ENCODE measurements at places on chromosomes 12 and 14. TPM values are rescaled to one million over a fixed set of nuclear protein-coding genes. Genes with fewer than 3 reads are reported as not detected.

GRCh38 chr14:38217553-38217952 lies 9.8 kb downstream of the SSTR1 start:
- no peaks in the 10 kb centered on the region for H3K27me3 ChIP-seq
- no peak overlapping the region for H3K4me3 ChIP-seq
- H3K27ac ChIP-seq: no peak overlapping the region
- no peaks in the 10 kb centered on the region for H3K36me3 ChIP-seq

GLIPR1L2 gene
- total RNA-seq: not detected

ASPG gene
- total RNA-seq: not detected

GRCh38 chr12:116703214-116703795 lies 34.6 kb downstream of the SPRING1 start:
- H3K4me3 ChIP-seq: no peak overlapping the region
- no peak overlapping the region for H3K27ac ChIP-seq
- no peaks in the 10 kb centered on the region for H3K27me3 ChIP-seq
- DNase-seq: peak; percentile 55
- no peaks in the 10 kb centered on the region for H3K36me3 ChIP-seq

CEP170B gene
- 3.6 TPM for total RNA-seq

DNA sequence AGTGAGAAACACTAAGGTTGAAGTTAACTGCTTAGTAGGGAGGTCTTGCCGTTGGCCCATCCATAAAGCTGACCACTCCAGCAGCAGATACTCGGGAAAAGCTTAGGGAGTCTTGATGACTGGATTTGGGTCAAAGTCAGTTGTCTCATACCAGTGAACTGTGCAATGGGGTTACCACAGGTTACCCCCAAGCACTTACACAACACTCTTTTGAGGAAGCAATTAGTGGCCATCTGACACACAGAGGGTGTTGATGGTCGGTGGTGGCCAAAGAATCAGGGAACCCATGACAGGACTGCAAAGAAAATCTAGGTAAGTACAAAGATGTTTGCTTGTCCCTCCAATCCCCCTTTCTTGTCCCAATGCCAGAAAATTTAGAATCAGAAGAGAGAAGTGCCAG lies 410.2 kb downstream of the APAF1 start:
- DNase-seq: no peak
- H3K27ac ChIP-seq: no peak overlapping the region
- no peaks in the 10 kb centered on the region for H3K36me3 ChIP-seq
- H3K4me3 ChIP-seq: no peak overlapping the region
- no peaks in the 10 kb centered on the region for H3K4me1 ChIP-seq

Data from IMR-90 (cell line).